ENCODE measurements at places on chromosomes 7 and 10. TPM values are rescaled to one million over a fixed set of nuclear protein-coding genes. Genes with fewer than 3 reads are reported as not detected.

Gene FAM25A
- not detected for total RNA-seq

Gene LBX1
- not detected for total RNA-seq

Gene GRM8
- total RNA-seq = 0.21 TPM

Gene OR9A2
- not detected for total RNA-seq

Gene IQUB
- total RNA-seq = 0.21 TPM

Gene IL2RA
- total RNA-seq = 0.34 TPM

Gene TAS2R4
- total RNA-seq = 0.07 TPM

Gene CACNA2D1
- 5.9 TPM for total RNA-seq
